GM13976 (cell line): ENCODE measurements at places on chromosomes 7 and 10.

DNA sequence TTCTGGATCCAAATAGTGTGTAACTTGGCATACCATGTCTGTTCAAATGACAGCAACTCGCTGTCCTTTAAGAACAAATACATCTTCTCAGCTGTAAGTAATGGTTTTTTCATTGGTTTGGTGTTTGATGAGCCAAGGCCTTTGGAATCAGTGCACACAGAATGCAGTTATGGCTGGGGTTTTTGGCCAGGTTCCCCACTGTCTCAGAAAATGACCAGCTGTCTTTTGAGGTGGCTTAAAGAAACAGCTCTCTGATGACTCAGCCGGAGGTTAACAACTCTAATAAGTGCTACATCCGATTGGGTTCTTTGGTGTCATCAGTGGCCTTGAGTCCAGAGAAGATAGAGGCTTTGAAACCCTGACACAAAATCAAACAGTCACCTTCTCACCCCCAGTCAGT, 688.4 kb downstream of the REEP3 start:
- no peak for DNase-seq

GRCh38 chr10:30821994-30822692, 192.6 kb upstream of the LYZL2 start:
- DNase-seq: no peak

- no peak for DNase-seq
These were observed 7.3 kb downstream of the POLL start for GRCh38 chr10:101580486-101581399.

DNA sequence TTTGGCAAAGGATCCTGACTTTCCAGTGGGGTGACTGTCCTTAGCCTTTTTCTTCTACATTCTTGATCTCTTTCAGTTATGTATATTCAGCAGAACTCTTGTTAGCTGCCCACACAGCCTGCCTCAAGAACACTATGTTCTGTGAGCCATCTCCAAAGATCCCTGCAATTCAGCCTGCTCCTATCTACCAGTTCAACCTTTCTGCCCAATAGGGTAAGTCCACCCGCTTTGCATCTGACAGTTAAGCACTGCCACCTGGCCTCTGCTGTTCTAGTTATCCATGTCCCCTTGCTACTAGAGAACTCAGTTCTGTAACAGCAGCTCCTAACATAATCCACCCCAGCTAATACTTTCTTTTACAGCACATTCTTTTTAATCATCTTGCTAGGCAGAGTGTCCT, 13.5 kb downstream of the OR9A2 start:
- no peak for DNase-seq

GRCh38 chr10:111455776-111456426, 379.1 kb downstream of the ADRA2A start:
- no peak for DNase-seq

GRCh38 chr10:101062232-101063049, 652 bp downstream of the KAZALD1 start:
- DNase-seq: peak; percentile 79

GRCh38 chr10:35546824-35547225, 58.3 kb upstream of the GJD4 start:
- no peak for DNase-seq
